GM10248 (cell line): ENCODE measurements at places on chromosomes 5 and 9.

GRCh38 chr9:18269561-18269960, 204.4 kb upstream of the ADAMTSL1 start:
- DNase-seq = no peak

DNA sequence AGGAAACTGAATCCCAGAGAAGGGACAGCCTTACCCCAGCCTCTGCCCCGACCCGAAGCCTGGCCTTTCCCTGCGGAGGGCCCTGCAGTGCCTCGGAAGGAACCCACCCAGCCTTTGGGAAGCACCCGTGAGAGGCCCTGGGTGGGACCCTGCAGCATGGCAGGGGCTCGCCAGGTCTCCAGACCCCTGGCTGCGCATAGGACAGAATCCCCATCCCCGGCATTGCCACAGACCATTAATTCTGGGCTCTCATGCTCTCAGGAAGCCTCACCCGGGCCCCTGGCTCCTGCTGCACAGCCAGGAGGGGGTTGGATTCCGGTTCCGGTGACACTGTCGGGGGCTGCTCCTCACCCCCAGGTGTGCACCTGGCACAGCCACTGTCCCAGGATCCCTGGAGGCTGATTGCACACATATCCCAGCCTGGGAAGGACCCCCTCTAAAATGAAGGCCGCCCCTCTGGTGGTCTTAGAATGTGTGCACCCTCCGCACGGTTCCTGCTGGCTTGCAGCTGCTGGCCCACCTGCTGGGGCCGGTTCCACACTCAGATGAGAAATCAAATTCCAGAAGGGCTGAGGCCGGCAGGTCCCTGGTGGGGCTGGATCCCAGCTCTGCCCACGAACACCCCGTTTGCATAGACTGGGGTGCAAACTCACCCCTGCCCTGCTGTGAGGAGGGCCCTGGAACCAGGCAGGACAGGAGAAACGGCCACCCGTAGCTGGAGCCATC, 4.7 kb downstream of the EGFL7 start:
- no peak for DNase-seq

- peak; percentile 73 for DNase-seq
Observed at GRCh38 chr9:98807070-98807813, at the start of gene GALNT12. Gene GALNT12, plus strand, starts transcription at chr9:98807670. Its CDS starts 29 bp downstream, at chr9:98807699.

DNA sequence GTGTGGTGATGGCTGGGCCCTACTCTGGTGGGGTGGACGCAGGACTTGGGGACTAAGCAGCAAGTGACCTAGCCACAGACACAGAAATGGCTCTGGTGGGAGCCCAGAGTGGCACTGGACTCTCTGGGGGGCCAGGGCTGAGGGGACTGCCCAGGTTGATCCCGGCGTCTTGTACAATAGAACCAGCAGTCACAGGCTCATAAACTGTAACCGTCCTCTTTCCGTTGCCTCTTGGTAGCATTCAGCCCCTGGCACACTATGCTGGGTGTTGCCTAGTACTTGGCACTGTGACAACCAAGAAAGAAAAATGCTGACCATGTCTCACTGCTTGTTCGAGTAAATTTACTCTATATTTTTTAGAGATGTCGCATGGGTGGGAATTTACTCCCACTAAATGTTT, 80.5 kb downstream of the DAB2IP start:
- no peak for DNase-seq

GRCh38 chr5:65329266-65329665, 152.5 kb downstream of the ADAMTS6 start:
- no peak for DNase-seq

DNA sequence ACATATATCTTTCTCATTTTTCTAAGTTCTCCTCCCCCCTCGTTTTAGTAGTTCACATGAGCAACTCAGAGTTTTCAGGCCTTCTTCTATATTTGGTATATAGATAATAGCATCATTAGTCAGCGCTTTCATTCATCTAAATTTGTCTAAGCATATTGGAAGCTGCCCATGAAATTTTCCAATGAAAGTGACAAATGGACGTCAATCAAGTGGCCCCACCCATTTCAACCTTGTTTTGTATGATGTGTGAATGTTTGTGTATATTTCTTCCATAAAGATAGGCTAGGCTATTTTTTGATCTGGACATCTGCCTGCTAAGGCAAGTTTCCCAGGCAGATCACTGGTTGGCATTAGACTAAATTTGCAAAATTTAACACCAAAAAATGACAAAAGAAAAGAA, 104.0 kb upstream of the SSBP2 start:
- no peak for DNase-seq

DNA sequence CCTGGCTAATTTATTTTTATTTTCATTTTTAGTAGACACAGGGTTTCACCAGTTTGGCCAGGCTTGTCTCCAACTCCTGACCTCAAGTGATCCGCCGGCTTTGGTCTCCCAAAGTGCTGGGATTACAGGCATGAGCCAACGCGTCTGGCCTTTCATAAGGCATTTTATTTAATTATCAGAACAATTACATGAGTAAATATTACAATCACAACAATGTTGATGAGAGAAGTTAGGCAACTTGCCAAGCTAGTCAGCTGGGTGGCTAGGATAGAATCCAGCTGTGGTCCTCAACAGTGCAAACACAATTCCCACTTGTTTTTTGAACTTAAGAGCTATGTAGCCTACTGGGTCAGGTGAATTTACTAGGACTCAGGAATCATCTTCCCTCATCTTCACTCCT, 22.0 kb downstream of the C9orf57 start:
- no peak for DNase-seq

- no peak for DNase-seq
Observed at GRCh38 chr5:142643634-142644033, 42.3 kb downstream of the FGF1 start.

GRCh38 chr9:108396611-108397010, 459.2 kb downstream of the ACTL7B start:
- no peak for DNase-seq

- DNase-seq = no peak
Observed at GRCh38 chr9:25537808-25538207, 140.4 kb downstream of the TUSC1 start.

DNA sequence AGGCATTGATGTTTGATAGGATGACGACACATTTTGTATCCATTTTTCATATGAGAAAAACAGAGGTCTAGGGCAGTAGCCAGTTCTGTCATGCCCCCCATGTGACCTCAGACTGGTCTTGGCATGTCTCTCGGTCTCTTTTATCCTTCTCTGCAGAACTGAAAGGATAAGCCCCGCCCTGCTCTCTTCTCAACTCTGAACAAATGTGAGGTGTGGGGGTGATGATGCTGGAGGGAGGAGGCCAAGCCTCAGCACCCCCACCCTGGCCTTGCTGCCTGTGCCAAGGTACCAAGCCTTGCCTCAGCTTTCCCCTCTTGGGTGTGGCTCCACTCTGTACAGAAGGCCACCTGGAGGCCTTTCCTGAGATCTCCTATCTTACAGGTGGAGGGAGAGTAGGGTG, 19.5 kb upstream of the CRB2 start:
- DNase-seq = no peak

GRCh38 chr9:16245756-16246440, 624.6 kb downstream of the BNC2 start:
- DNase-seq = no peak

- no peak for DNase-seq
Observed at GRCh38 chr5:126124706-126125345, 298.4 kb upstream of the GRAMD2B start.

GRCh38 chr5:10736354-10736753, 24.7 kb downstream of the DAP start:
- no peak for DNase-seq

DNA sequence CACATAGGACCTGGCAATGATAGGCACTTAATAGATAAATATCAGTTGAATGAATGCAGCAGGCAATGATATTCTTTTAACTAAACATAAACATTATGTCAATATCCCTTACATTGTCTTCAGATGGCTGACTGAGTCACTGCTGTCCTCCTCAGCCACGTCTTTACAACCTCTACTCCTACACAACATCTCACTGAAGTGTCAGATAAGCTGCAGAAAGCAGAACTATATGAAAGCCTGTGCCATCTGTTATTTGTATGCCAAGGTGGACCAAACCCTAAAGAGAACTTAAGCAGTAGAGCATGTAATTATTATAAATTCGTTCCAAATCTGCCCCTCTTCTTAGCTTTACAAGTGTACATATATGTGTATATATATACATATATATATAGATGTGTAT, 271.2 kb downstream of the RASEF start:
- DNase-seq = no peak

- no peak for DNase-seq
Observed at GRCh38 chr9:117643288-117643654, 60.9 kb upstream of the TLR4 start.

DNA sequence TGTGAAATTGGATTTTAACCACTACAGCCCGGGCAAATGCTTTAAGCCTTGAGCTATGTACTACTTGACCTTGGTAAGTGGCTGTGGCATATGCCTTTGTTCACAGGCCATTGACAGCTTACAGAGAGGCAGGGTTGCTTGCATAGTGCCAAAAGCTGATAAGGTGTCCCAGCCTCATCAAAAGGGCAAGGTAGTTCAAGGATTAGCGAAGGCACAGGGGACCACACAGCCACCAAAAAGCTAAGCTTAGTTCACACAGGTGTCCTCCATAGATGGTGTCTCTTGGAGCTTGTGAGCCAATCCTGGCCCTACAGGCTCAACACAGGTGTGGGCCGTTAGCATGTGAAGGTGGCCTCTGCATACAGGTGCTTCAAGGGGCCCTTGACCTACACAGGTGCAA, 86.8 kb downstream of the ZNF622 start:
- no peak for DNase-seq

DNA sequence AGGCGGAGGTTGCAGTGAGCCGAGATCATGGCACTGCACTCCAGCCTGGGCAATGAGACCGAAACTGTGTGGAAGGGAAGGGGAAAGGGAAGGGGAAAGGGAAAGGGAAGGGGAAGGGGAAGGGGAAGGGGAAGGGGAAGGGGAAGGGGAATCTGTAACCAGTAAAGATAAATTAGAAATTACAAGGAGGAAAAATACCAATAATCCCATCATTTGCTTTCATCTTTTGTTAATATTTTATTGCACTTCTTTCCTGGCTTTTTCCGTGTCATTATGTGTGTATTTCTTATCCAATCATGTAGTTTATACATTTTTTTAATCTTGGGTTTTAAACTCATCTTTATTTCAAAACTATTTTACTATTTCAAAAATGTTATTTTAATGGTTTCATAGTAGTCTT, 29.6 kb upstream of the MRPS30 start:
- no peak for DNase-seq

GRCh38 chr9:109771087-109771486, 8.9 kb upstream of the PALM2AKAP2 start:
- no peak for DNase-seq

- DNase-seq = no peak
Observed at GRCh38 chr5:66324357-66324756, 180.3 kb downstream of the SREK1 start.

DNA sequence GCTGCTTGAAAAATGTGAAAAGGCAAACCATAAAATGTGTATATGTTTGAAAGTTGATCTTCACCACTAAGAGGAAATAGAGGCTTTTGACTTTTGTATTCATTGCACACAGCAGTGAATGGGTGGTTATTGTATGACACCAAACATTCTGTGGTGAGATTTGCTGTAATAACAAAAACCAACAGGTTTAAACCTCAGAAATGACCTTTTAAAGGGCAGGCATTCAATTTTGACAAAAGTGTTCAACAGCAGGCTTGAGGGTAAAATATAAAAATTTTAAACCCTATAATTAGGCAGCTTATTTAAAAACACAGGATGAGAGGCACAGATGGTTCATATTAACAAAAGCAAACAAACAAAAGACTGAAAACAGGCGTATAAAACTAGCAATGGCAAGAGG, 128.1 kb upstream of the NUDT12 start:
- DNase-seq = no peak

DNA sequence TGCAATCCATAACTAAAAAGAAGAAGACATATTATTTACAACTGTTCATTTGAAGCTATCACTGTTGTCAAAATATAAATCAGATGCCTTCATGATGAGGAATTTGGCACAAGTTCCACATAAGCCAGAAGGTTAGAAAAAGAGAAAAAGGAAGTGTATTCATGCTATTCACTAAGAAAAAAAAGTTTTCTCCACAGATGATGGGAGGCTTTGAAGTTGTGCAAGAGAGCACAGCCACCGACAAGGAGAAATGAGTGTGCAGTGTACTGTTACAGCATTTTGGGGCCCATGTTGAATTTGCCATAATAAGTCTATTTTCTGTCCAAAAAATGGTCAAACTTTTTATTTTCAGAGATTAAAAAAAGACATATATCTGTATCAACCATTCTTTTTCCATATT, 32.9 kb upstream of the IFNK start:
- DNase-seq = no peak

GRCh38 chr5:149641000-149641576, 59.8 kb downstream of the ARHGEF37 start:
- no peak for DNase-seq

GRCh38 chr9:4732890-4733289, 8.1 kb downstream of the AK3 start:
- no peak for DNase-seq

DNA sequence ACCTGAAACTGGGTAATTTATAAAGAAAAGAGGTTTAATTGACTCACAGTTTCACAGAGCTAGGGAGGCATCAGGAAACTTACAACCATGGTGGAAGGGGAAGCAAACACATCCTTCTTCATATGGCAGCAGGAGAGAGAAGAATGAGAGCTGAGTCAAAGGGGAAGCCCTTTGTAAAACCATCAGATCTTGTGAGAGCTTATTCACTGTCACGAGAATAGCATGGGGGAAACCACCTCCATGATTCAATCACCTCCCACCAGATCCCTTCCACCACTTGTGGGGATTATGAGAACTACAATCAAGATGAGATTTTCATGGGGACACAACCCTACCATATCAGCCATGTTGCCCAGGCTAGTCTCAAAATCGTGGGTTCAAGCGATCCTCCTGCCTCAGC, 143.4 kb downstream of the FGF18 start:
- DNase-seq = no peak

- peak; percentile 75 for DNase-seq
Observed at GRCh38 chr5:158174918-158175851, 316.2 kb upstream of the CLINT1 start.

DNA sequence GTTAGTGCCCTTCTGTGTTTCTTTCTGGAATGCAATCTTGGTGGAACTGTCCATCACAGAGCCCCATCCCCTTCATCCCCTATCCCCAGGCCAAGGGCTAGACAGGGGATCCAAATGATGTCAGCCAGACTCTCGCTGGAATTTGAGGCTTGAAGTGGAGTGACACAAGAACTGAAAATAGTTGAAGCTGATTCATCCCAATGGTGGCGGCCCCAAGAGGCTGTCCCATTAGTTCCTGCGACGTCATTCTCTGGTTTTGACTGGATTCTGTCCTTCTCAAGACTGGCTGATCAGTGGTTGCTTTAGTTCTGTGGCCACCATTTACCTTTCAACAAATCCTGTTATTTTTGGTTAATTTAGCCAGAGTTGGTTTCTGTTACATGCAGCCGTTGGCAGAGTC, 59.9 kb downstream of the SUB1 start:
- DNase-seq = no peak

GRCh38 chr5:6743161-6743560, 29.9 kb downstream of the TENT4A start:
- no peak for DNase-seq

- no peak for DNase-seq
Observed at GRCh38 chr5:10595672-10596309, 31.9 kb downstream of the ANKRD33B start.

GRCh38 chr5:112059579-112060135, 302.7 kb upstream of the NREP start:
- no peak for DNase-seq
